ENCODE measurements at places on chromosomes 3 and 15.

- DNase-seq: no peak
These were observed 19.3 kb upstream of the TSC22D2 start for GRCh38 chr3:150388498-150389418.

DNA sequence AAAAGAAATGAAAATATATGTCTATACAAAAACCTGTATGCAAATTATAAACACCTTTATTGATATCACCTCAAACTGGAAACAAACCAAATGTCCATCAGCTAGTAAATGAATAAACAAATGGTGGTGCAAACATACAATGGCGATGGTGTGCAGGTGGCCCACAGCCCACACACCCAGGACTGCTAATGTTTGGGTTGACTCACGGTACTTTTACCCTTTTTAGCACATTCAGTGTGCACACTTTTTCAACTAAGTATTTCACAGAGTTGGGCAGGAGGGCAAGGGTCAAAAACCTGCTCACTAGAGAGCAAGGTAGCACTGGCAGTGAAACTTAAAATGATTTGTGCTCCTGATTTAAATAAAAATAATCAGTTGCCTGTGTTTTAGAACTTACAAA is 123.1 kb upstream of the BHLHE40 start:
- DNase-seq: no peak

GRCh38 chr3:64141476-64141875 is 83.8 kb downstream of the PRICKLE2 start:
- DNase-seq: no peak

DNA sequence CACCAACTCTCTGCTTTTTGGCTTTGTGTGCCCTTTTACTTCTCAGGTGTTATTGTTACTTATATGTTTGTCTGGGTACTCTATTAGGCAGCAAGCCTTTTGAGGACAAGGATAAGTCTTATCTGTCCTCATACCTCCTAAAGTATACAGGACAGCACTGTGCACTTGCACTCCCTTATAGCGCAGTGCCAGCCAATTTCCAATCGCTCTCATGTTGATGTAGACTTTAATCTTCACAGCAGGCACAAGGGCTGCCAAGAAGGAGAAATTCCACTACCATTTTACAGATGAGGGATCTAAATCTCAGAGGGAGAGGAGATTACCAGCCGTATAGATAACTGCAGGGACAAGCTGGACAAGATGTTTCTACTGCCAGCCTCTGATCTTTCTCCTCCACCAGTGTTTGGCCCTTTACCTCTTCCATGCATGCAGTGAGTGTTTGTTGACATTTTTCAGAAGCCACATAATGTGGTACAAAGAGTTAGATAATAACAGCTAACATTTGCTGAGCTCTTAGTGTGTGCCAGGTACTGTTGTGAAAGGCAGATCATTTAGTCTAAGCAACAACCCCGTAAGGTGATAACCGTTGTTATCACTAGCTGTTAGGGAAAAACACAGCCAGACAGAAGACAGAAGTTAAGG is 30.1 kb downstream of the SST start:
- no peak for DNase-seq

GRCh38 chr3:64766440-64766839 is 78.6 kb upstream of the ADAMTS9 start:
- DNase-seq: no peak

Data from AG09319 (cell line).